ENCODE measurements at places on chromosomes 5 and 9.

DNA sequence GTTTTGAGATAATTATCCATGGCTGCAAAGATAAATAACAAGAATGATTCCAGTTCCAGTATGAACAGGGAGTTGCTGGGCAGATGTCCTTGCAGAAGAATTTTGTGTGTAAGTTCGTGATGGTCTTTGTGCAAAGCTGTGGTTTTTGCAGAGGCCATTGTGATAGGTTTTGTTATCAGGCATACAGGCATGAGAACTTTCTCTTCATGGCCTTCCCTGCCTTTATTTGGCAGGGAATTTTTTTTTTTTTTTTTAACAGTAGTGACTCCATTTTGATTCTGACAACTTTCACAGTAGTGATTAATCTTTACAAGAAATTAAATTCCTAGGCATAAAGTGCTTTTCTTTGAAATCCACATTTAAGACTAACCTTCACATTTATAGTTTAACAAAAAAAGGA is 1999.5 kb upstream of the CDH6 start:
- H3K4me1 ChIP-seq: no peaks in the 10 kb centered on the region
- H3K27ac ChIP-seq: no peak overlapping the region
- no peak for DNase-seq
- H3K36me3 ChIP-seq: no peaks in the 10 kb centered on the region

GRCh38 chr5:149471406-149472183 is 79.6 kb downstream of the CSNK1A1 start:
- H3K36me3 ChIP-seq: no peaks in the 10 kb centered on the region
- H3K27ac ChIP-seq: peak overlapping the region; percentile 74
- H3K4me1 ChIP-seq: peaks cover 17% of the 10 kb centered on the region
- H3K27me3 ChIP-seq: no peaks in the 10 kb centered on the region
- H3K4me3 ChIP-seq: no peak overlapping the region
- no peak for DNase-seq

GRCh38 chr9:37953775-37954437 is 50.0 kb upstream of the SLC25A51 start:
- H3K4me1 ChIP-seq: peaks cover 11% of the 10 kb centered on the region
- no peak overlapping the region for H3K4me3 ChIP-seq
- peaks cover 23% of the 10 kb centered on the region for H3K36me3 ChIP-seq
- no peaks in the 10 kb centered on the region for H3K27me3 ChIP-seq

DNA sequence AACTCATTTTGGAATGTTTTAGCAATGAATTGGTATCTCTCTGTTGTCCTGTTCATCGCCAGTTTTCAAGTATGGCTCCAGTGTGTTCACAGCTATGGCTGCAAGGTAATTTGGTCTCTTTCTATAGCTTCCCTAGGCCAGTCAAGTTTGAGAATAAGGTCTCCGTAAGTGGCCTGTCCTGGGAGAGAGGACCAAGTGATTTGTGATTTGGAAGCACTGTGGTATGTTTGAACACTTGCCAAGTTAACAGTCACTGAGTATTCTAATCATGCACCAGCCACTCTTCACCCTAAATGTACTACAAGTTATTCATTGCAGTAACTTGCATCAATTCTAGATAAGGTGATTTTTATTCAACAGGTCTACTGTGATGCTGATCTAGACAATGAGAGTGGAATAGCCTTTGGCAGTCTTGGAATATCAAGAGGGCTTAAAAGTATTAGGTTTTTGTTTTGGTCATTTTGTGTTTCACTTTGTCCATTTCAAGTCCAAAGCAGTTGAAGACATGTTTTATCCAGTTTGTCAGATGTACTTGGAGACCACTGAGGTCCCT is 41.1 kb downstream of the G3BP1 start:
- H3K27ac ChIP-seq: no peak overlapping the region
- peaks cover 9% of the 10 kb centered on the region for H3K36me3 ChIP-seq
- no peak overlapping the region for H3K4me3 ChIP-seq

GRCh38 chr5:61598126-61598525 is 266.1 kb downstream of the ZSWIM6 start:
- H3K4me3 ChIP-seq: no peak overlapping the region
- H3K4me1 ChIP-seq: peaks cover 10% of the 10 kb centered on the region
- peak; percentile 6 for DNase-seq
- H3K36me3 ChIP-seq: no peaks in the 10 kb centered on the region

- peaks cover 45% of the 10 kb centered on the region for H3K36me3 ChIP-seq
- no peak for DNase-seq
- no peaks in the 10 kb centered on the region for H3K27me3 ChIP-seq
- H3K27ac ChIP-seq: no peak overlapping the region
- H3K4me1 ChIP-seq: peaks cover 15% of the 10 kb centered on the region
Measured at GRCh38 chr9:137078701-137079400, 1.5 kb downstream of the UAP1L1 start.

DNA sequence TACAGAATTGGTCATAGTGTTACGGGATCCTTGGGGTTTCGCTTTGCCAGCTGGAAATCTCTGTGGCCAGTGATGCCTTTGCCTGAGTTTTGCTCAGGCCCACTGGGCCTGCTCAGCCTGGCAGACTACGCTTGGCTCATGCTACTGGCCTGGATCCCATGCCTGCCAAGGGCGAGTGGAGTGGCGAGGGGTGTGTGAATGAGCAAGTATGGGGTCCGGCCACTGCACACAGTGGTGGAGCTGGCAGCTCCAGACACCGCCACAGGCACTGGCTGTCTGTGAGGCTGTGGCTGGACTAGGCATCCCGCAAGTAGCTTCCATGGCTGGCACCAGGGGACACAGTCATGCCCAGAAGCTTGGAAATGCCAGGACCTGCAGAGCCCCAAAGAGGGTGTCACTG is 240.3 kb downstream of the ARRDC3 start:
- no peak overlapping the region for H3K4me3 ChIP-seq
- H3K27me3 ChIP-seq: no peaks in the 10 kb centered on the region
- DNase-seq: no peak
- H3K36me3 ChIP-seq: no peaks in the 10 kb centered on the region

DNA sequence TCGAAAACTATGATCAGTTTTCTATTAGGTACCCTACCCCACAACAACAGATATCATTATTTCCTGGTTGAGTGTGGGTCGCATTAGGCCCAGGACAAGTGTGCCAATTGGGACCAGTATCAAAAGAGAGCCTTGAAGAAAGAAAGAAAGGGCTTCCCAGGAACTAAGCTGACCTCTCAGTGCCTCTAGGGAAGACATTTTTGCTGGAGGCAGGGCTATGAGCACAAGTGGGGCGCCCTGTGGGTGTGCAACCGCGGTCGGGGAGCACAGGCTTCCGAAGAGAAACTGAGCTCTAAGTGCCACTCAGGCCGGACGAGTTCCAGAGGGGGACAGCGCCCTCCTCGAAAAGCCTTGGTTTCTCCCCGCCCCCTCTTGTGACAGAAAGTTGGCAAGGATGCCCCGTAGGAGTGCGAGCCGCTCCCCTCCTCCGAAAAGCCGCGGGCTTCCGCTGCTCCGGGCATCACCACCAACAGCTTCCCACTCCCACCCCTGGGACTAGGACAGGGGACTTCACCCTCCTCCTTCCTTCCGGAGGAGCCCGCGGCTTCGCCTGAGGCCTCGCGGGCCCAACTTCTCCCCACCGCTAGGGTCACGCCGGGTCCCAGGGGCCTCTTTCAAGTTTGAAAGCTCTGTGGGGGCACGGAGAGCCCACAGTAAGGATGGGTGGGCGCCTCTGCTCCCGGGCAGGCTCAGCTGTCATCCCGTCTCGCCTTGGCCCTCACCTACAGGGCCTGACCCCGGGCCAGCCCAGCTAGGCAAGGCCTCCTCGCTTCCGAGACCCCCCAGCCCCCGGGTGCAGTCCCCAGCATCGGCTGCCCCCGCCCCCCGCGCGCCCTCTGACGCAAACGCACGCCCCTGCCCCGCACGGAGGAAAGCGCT is 2.0 kb downstream of the NR2F1-AS1 start:
- peak overlapping the region; percentile 29 for H3K4me3 ChIP-seq
- H3K27me3 ChIP-seq: peaks cover 53% of the 10 kb centered on the region
- H3K36me3 ChIP-seq: no peaks in the 10 kb centered on the region
- H3K4me1 ChIP-seq: peaks cover 39% of the 10 kb centered on the region

DNA sequence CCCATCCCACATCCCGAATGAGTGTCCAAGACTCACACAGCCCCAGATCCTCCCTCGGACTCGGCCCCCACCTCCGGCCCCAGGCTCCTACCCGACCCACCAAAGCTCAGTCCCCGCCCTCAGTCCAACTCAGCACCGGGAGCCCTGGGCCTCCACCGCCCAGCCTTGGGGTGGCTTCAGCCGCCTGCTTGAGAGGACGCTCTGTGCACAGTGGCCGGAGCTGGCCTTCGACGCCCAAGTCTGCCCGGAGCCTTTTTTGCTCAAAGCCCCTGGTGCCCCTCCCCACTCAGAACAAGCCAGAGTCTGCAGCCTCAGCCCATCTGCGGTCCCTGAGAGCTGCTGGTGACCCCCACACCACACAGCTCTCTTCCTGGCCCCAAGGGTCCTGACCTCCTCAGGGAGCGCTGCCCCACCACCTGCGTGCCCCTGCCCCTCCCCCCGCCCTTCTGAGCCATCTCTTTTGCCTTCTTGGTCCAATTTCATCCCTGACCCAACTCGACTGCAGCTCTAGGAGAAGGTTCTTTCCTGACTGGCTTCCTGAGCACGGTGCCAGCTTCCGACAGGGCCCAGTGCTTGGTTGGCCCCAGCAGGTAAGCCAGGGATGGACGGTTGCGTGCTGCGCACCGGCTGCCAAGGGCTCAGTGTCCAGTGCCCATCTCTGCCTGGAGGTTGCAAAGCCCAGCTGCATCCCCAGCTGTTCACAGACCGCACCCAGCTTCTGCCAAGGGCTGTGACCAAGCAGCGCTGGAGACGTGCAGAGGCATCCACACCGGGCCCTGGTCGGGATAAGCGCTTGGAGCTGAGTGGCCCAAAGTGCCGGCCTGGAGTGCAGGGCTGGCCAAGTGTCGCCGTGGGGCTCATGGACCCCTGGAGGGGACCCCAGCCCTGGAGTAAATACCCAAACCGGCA is 27.7 kb upstream of the NSMF start:
- H3K27me3 ChIP-seq: no peaks in the 10 kb centered on the region
- DNase-seq: no peak
- H3K36me3 ChIP-seq: no peaks in the 10 kb centered on the region

DNA sequence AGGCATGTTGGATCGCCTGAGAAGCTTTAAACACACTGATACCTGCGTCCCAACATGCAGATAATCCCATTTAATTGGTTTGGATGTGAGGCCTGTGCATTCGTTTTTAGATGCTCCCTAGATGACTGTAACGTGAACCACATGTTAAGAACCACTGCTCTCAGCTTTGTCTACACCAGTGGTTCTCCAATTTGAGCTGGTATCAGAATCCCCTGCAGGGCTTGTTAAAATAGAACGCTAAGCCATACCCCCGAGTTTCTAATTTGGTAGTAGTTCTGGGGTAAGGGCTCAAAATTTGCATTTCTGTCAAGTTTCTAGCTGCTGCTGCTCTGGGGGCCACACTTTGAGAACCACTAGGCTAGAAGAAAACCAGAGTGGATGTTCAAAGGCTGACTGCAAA is 74.7 kb downstream of the S1PR3 start:
- H3K27me3 ChIP-seq: no peaks in the 10 kb centered on the region
- H3K4me1 ChIP-seq: no peaks in the 10 kb centered on the region
- H3K36me3 ChIP-seq: no peaks in the 10 kb centered on the region
- H3K27ac ChIP-seq: no peak overlapping the region
- no peak overlapping the region for H3K4me3 ChIP-seq

- H3K27me3 ChIP-seq: no peaks in the 10 kb centered on the region
- no peak overlapping the region for H3K4me3 ChIP-seq
- no peaks in the 10 kb centered on the region for H3K4me1 ChIP-seq
- no peak overlapping the region for H3K27ac ChIP-seq
- H3K36me3 ChIP-seq: no peaks in the 10 kb centered on the region
Measured at GRCh38 chr5:31750215-31750614, 111.3 kb downstream of the PDZD2 start.

- no peak for DNase-seq
- H3K4me1 ChIP-seq: no peaks in the 10 kb centered on the region
- no peak overlapping the region for H3K4me3 ChIP-seq
- H3K27me3 ChIP-seq: no peaks in the 10 kb centered on the region
Measured at GRCh38 chr9:90958328-90958727, 156.7 kb downstream of the SYK start.

- no peak overlapping the region for H3K27ac ChIP-seq
- H3K4me1 ChIP-seq: no peaks in the 10 kb centered on the region
- H3K27me3 ChIP-seq: no peaks in the 10 kb centered on the region
- no peak for DNase-seq
- H3K4me3 ChIP-seq: no peak overlapping the region
Measured at GRCh38 chr5:18091758-18092157, 457.5 kb downstream of the TAF11L14 start.

- H3K36me3 ChIP-seq: no peaks in the 10 kb centered on the region
- no peaks in the 10 kb centered on the region for H3K27me3 ChIP-seq
- no peak overlapping the region for H3K4me3 ChIP-seq
Measured at GRCh38 chr9:82410306-82410705, 421.7 kb downstream of the SPATA31D1 start.

- no peaks in the 10 kb centered on the region for H3K27me3 ChIP-seq
- H3K4me1 ChIP-seq: peaks cover 25% of the 10 kb centered on the region
- H3K4me3 ChIP-seq: no peak overlapping the region
- no peaks in the 10 kb centered on the region for H3K36me3 ChIP-seq
Measured at GRCh38 chr9:135903786-135904520, 3.4 kb downstream of the CAMSAP1 start.

- H3K4me3 ChIP-seq: no peak overlapping the region
- H3K27me3 ChIP-seq: no peaks in the 10 kb centered on the region
- H3K27ac ChIP-seq: no peak overlapping the region
- no peaks in the 10 kb centered on the region for H3K4me1 ChIP-seq
- no peaks in the 10 kb centered on the region for H3K36me3 ChIP-seq
Measured at GRCh38 chr5:72618708-72619107, 111.5 kb upstream of the ZNF366 start.

GRCh38 chr9:130445268-130445983 is 665 bp downstream of the ASS1 start:
- H3K27ac ChIP-seq: peak overlapping the region; percentile 75
- H3K4me1 ChIP-seq: peaks cover 47% of the 10 kb centered on the region
- no peaks in the 10 kb centered on the region for H3K27me3 ChIP-seq
- peak overlapping the region; percentile 56 for H3K4me3 ChIP-seq

DNA sequence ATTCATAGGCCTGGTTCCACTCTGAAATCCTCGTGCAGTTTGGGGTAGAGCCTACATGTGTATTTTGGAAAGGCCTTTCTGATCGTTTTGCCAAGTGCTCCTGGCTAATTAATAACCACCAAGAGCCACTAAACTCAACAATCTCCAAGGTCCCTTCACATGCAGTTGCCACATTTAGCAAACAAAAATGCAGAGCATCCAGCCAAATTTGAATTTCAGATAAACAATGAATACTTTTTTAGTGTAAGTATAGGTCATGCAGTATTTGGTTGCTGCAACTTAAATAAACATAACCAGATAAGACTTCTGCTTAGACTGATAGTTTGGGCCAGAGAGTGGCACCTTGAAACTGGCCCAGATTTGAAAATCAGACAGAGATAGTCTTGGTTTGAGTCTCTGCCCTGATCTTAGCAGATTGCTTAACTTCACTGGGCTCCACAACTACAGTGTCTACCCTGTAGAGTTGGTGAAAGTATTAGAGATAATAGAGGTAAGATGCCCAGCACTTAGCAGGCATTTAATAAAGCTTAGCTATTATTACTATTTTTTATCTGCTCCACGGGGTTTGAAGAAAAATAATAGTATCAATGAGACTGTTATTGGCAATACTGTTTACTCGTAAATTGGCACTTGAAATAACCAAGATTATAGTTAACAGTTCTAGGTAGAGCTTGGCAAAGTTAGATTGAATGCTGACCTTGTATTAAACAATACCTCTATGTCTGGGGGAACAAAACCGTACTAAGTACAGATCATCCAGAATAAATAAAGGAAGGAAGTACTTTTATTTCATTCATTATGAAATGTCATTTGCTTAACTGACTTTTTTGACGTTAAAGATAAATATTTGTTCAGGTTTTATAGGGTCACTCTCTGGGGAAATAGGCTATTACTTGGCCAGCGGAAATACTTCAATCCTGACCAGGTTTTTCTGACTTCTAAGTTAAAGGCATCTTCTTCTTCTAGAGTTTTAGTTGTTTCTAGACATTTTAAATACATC is 274.8 kb downstream of the DOCK8 start:
- no peak overlapping the region for H3K4me3 ChIP-seq
- DNase-seq: no peak
- H3K4me1 ChIP-seq: peaks cover 7% of the 10 kb centered on the region
- no peak overlapping the region for H3K27ac ChIP-seq
- H3K36me3 ChIP-seq: no peaks in the 10 kb centered on the region

All from upper lobe of left lung (tissue), 6 donors.